Central memory CD8-positive, alpha-beta T cell (primary cell): ENCODE measurements at places on chromosomes 7 and 10.

GRCh38 chr10:24902400-24902728, 50.0 kb downstream of the PRTFDC1 start:
- DNase-seq, result no peak

GRCh38 chr10:46077731-46078413, 31.8 kb upstream of the MSMB start:
- DNase-seq, result no peak

DNA sequence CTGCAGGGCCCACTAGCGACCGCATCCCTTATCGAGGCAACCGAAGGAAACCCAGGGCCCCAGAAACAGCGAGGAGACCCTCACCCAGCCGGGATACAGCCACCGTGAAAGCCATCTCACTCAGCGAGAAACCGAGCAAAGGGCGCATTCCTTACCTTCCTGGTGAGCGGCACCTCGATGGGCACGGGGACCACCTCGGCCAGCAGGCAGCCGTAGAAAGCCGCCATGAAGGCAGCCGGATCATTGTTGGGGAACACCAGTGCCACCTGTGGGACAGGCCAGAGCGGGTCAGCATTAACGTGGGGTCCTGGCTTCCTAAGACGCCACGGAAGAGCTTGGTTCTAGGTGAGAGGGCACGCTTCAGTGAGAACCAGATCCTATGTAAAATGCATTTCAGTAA, 263.7 kb downstream of the ZMYND11 start:
- DNase-seq, result no peak

DNA sequence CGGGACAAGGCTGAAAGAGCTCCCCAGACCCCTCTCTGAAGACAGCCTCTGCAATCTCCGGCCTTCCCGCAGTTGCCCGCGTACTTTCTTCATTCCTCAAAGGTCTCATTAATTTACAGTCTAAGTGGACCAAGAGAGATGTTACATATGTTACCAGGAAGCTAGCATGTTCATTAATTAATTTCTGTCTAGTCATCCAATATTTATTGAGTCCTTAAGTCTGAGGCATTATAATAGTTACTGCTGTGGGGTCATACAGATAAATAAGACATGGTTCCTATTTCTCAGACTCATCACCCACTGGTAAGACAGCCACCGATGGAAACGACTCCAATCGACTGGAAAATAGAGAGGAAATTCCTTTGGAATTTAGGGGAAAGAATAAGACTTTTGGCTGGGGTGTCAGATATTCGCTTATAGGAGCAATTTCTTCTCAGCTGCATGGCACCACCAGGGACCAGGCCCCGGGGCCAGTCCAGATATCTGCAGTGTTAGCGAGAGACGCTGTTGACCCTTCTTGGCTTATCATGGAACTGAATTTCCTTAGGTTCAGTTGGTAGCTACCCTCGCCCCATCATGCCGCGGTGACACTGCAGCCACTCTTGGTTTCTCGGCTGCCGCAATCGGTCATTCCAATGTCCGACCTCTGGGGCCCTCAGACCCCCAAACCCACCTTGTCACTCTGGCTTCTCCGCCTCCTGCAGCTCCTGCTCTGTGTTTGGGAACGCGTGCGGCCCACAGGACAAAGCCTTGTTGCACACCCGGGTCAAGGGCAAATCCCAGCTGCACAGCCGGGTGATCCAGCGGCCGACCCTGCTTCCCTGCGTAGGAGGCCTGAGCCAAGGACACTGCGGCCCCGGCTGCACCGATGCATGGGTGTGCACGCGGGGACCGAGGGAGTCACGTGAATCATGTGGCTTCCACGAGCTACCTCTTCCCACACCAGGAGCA, 383.2 kb downstream of the DNAJB6 start:
- no peak for DNase-seq

DNA sequence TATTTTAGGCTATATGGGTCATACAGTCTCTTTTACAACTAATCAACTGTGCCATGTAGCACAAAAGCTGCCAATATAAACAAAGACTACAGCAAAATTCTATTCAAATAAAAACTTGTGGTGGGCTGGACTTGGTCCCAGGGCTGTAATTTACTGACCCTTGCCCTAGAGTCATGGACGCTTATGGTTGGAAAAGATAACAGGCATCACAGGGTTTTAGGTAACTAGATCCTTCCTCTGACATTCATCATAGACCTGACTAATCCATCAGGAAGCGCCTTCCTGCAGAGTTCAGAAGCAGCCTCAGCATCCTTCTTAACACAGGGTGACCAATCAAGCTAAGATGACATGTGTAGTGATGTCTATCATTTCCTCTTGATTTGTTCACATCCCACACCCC, 40.2 kb upstream of the GPAM start:
- no peak for DNase-seq

DNA sequence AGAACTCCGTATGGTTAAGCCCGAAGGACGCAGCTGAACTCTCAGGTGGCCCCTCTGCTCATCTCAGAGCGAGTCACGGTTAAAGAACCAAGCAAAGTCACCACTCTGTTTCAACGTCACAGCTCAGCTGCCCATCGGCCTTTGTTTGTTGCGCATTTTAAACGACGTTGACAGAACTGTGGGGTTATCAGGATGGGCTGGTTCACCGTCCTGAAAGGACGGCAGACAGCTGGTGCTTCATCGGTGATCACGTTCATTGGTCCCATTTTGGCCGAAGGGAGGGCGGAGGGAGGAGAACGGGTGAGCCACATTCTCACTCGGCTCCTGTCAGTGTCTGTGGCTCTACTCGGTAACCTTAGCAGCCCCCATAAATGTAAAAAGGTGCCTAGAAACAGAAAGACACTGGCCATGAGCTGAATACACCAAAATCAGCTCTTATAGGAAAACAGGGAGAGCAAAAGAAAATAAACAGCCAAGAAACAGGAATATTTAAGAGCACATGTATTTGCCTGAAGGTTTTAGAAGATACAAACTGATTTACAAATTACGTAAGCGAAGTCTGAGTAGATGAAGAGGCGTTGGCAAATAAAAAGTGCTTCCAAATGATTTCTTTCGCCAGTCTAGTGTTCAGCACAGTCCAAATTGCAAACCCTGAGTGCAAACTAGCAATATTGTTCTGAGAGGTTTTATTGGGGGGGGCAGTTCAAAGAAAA, 8.4 kb downstream of the PRKAG2 start:
- DNase-seq, result no peak

- DNase-seq, result no peak
Observed at GRCh38 chr10:80104066-80104926, 25.8 kb downstream of the TMEM254 start.

DNA sequence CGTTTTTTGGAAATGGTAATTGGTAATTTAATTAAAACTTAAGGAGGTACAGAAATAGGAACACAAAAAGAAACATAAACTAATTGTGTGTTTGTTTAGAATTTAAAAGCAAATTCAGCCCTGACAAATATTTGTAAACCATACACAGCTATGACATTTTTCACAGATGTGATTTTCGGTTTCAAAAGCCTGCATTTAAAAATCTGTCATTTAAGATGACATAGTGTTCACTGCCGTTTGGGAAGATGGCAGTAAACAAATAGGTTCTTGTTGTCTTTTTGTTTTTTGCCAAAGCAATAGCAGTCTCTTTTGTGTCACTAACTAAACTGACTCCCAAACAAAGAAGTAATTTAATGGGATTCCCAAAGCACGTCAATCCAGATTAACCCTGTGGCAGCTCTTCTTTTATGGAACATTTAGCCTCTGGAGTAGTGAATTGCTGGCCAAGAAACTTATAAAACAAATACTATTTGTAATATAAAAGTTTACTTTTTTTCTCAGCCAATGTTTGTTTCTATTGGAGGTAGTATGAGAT, 697.6 kb downstream of the PHTF2 start:
- DNase-seq, result no peak

- no peak for DNase-seq
Observed at GRCh38 chr7:70092314-70093204, 494.3 kb downstream of the AUTS2 start.

- DNase-seq, result no peak
Observed at GRCh38 chr7:17407229-17407628, 108.8 kb downstream of the AHR start.

DNA sequence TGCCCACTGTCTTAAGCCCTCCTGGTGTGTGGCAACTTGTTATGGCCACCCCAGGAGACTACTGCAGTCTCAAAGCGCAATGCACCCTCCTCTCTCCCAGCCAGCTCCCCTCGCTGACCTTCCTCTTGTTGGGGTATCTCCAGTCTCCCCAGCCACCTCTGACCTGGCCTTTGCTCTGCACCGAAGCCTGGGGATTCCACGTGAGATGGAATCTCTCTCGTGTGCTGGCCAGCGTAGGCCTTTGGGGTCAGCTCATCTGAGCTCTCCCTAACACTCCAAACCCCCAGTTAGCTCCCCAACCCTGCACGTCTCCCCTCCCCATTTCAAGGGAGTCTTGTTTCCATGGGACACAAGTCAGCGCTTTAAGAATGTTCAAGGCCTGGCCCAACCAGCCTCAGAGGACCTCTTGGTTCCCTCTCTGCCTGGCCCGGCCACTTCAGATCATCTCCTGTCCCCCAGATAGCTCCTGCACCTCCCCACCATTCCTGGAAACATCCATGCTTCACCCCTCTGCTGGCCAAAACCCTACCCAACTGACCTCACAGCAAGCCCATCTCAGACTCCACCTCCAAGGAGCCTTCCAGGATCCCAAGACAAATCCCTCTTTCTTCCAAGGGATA, 11.2 kb downstream of the ITPRIP start:
- DNase-seq, result no peak

DNA sequence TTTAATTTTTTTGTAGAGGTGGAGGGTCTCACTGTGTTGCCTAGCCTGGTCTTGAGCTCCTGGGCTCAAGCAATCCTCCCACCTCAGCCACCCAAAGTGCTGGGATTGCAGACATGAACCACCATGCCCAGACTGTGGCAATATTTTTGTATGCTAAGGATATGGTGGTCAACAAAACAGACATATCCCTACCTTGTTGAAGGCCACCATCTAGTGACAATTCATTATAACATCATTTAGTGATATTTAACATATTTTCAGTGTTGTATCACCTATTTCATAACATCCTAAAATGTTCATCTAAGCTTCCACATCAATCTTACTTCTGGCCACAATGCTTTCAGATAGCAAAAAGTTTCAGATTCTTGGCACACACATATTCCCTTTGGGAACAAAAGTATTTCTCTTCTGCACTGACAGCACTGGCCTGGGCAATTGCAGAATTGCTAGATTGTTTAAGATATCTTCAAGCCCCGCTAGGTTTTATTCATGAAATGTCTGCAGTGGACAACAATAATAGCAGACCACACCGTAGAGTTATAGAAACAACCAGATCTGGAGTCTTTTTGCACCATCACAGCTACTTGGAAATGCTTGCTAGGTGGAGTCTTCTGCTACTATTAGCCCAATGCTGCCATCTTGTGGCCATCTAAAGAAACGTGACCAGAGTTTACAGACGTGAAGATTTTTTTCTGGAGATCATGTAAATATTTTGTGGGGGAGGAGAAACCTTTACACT, 58.4 kb downstream of the DNAJC12 start:
- peak; percentile 57 for DNase-seq

DNA sequence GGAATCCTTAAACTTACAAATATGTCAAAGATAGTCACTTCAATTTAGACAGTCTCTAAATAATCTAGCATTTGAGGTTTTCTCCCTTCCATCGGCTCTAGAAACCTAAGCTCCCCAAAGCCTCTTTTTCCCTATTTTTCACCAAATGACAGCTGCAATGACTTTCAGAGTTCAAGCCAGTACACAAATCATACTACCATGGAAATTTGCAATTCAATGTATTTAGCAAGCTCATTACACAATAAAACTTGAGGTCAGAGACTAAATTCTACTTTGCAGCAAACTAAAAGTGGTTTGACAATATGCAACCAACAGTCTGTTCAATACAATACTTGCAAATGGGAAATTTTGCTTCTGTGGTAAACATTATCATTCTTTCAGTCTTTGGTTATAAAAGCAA, 80.3 kb downstream of the SKIDA1 start:
- DNase-seq, result no peak

GRCh38 chr10:15096661-15097010, 519 bp upstream of the RPP38 start:
- DNase-seq, result no peak

DNA sequence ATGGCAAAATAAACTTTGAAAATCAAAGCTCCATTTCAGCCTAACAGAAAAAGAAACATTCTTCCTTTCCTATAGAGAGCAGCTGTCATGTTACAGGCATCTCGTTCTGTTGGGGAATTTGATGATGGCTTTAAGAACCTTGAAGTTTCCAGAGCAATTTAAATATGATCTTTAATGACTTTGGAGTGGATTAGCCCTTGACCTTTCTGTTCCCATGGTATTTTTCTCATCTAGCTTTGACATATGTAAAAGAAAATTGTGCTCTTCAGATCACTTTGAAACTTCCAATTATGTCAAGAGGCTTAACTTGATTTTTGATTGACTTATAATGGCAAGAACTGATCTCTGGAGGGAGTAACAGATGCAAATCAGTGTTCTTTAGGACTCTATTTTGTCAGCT, 157.6 kb upstream of the SEMA3E start:
- no peak for DNase-seq

DNA sequence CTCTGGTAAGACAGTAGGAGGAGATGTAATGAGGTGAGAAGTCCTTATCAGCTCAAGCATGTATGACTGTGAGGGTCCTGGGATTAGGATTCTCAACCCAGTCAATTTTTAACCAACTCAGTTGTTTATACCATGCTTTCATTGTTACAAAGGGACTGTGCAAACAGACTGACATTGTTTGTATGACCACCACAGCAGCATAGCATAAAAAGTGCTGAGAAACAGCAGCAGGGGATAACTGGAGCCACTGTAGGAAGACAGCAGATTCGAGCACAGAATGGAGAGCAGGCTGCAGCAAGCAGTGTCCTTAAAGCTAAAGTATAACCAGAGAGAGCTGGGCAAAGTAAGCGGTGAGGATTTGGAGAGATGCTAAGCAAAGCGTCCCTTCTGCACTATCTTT, 829.5 kb downstream of the REEP3 start:
- no peak for DNase-seq

DNA sequence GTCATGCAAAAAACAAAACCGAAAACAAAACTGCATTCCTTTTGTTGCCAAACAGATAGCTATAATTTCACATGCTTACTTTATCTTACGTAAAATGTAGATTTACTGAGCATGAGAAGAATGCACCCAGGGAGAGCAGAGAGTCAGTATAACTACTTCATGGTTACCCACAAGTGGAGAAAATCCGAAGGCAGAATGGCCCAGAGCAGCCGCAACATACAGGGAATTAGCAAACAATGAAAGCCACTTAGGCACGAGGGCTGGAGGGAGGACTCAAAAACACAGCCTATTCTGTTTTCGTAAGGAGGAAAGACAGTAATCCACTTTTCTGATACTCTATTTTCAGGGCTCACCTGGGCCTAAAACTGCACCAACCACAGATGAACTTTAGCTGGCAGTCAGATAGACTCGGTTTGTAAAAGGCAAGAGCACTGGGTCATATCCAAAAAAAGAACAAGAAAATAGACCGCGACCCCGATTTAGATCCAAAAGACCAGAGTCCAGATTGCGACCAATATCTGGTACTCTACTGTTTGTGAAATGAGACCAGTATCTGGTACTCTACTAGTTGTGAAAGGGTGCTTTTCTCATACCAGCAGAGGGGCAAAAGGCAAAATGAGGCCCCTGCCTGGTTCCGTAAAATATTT, 1.3 kb downstream of the ITPRIP start:
- no peak for DNase-seq
